A549 treated with AZD2906 at 1 μM for 4 hours (cell line): ENCODE measurements at places on chromosomes 7 and 10. TPM values are rescaled to one million over a fixed set of nuclear protein-coding genes. Genes with fewer than 3 reads are reported as not detected.

FAM131B gene
- 0.28 to 0.40 TPM (median 0.37 TPM) in 5 replicates for total RNA-seq

CPA4 gene
- 2.9 to 5.1 TPM (median 3.6 TPM) in 5 replicates for total RNA-seq

SP4 gene
- total RNA-seq, result 0.83 to 1.6 TPM (median 1.3 TPM) in 5 replicates

XRCC2 gene
- total RNA-seq, result 3.3 to 4.8 TPM (median 4.2 TPM) in 5 replicates

GJD4 gene
- total RNA-seq, result not detected in 5 replicates

ZNF800 gene
- 8.4 to 13.3 TPM (median 9.9 TPM) in 5 replicates for total RNA-seq

KCP gene
- total RNA-seq, result 0.11 to 0.21 TPM (median 0.20 TPM) in 5 replicates

CCDC172 gene
- not detected in 5 replicates for total RNA-seq

CD36 gene
- 0.07 to 0.20 TPM (median 0.09 TPM) in 4 of 5 replicates, not detected in the other for total RNA-seq

SYT15 gene
- total RNA-seq, result 1.9 to 3.0 TPM (median 2.1 TPM) in 5 replicates

HTRA1 gene
- total RNA-seq, result 47.9 to 56.4 TPM (median 48.7 TPM) in 5 replicates

BNIP3 gene
- total RNA-seq, result 38.9 to 44.5 TPM (median 43.4 TPM) in 5 replicates

GLI3 gene
- 0.08 to 0.30 TPM (median 0.23 TPM) in 5 replicates for total RNA-seq

MICALL2 gene
- total RNA-seq, result 10.8 to 23.7 TPM (median 21.8 TPM) in 5 replicates

CPEB3 gene
- 0.30 to 0.46 TPM (median 0.42 TPM) in 5 replicates for total RNA-seq

JAZF1 gene
- 4.2 to 7.3 TPM (median 5.7 TPM) in 5 replicates for total RNA-seq

DLG5 gene
- 34.7 to 40.7 TPM (median 38.6 TPM) in 5 replicates for total RNA-seq

HYAL4 gene
- 0.05 TPM in 1 of 5 replicates, not detected in the others for total RNA-seq

WASHC2C gene
- total RNA-seq, result 16.4 to 22.2 TPM (median 18.6 TPM) in 5 replicates

CALML5 gene
- not detected in 5 replicates for total RNA-seq

NAPEPLD gene
- total RNA-seq, result 3.0 to 4.0 TPM (median 3.3 TPM) in 5 replicates

FAM25C gene
- 1.0 to 3.0 TPM in 2 of 5 replicates, not detected in the others for total RNA-seq

PIK3CG gene
- not detected in 5 replicates for total RNA-seq

NFE2L3 gene
- 7.5 to 9.1 TPM (median 7.7 TPM) in 5 replicates for total RNA-seq

ITPRIP gene
- total RNA-seq, result 54.5 to 64.8 TPM (median 61.4 TPM) in 5 replicates

WEE2 gene
- not detected in 5 replicates for total RNA-seq

FFAR4 gene
- total RNA-seq, result 0.04 to 0.14 TPM (median 0.09 TPM) in 5 replicates

CPN1 gene
- 0.22 to 0.37 TPM (median 0.34 TPM) in 5 replicates for total RNA-seq

PRF1 gene
- 0.03 TPM in 1 of 5 replicates, not detected in the others for total RNA-seq

ERV3-1 gene
- 2.6 to 5.4 TPM (median 4.4 TPM) in 5 replicates for total RNA-seq

GPR85 gene
- not detected in 5 replicates for total RNA-seq

PCGF5 gene
- total RNA-seq, result 44.1 to 47.7 TPM (median 45.4 TPM) in 5 replicates

CACNB2 gene
- 0.06 TPM in 1 of 5 replicates, not detected in the others for total RNA-seq

ABCF2 gene
- 59.8 to 64.2 TPM (median 62.4 TPM) in 5 replicates for total RNA-seq

LHFPL3 gene
- total RNA-seq, result not detected in 5 replicates

SEMA3D gene
- total RNA-seq, result 0.05 to 0.07 TPM (median 0.05 TPM) in 4 of 5 replicates, not detected in the other

UPK3B gene
- total RNA-seq, result 11.5 to 19.9 TPM (median 17.5 TPM) in 5 replicates

SPDYE8 gene
- not detected in 5 replicates for total RNA-seq

KCNIP2 gene
- 0.35 to 0.60 TPM (median 0.47 TPM) in 5 replicates for total RNA-seq

FBXL13 gene
- total RNA-seq, result 0.18 to 0.53 TPM (median 0.40 TPM) in 5 replicates

TRIP6 gene
- total RNA-seq, result 42.1 to 58.3 TPM (median 52.4 TPM) in 5 replicates

IDI2 gene
- 0.05 to 0.10 TPM (median 0.09 TPM) in 3 of 5 replicates, not detected in the others for total RNA-seq

FRMPD2 gene
- 0.06 to 0.11 TPM (median 0.08 TPM) in 3 of 5 replicates, not detected in the others for total RNA-seq

RPEL1 gene
- total RNA-seq, result 0.07 TPM in 2 of 5 replicates, not detected in the others

CAV1 gene
- 550 to 708 TPM (median 658 TPM) in 5 replicates for total RNA-seq

GPNMB gene
- total RNA-seq, result 2.2 to 3.5 TPM (median 3.1 TPM) in 5 replicates

ALKBH4 gene
- 9.9 to 12.6 TPM (median 11.6 TPM) in 5 replicates for total RNA-seq

ZNF488 gene
- total RNA-seq, result 11.1 to 13.4 TPM (median 12.6 TPM) in 5 replicates

ITPRID1 gene
- not detected in 5 replicates for total RNA-seq

LRMDA gene
- total RNA-seq, result 3.8 to 4.7 TPM (median 4.1 TPM) in 5 replicates

STARD3NL gene
- 50.0 to 64.3 TPM (median 52.8 TPM) in 5 replicates for total RNA-seq

ANK3 gene
- 0.51 to 1.2 TPM (median 0.95 TPM) in 5 replicates for total RNA-seq

OR2A7 gene
- not detected in 5 replicates for total RNA-seq

TUBAL3 gene
- total RNA-seq, result 0.23 to 0.31 TPM (median 0.31 TPM) in 5 replicates

INMT gene
- total RNA-seq, result 0.03 TPM in 1 of 5 replicates, not detected in the others

SH2B2 gene
- 1.5 to 3.7 TPM (median 3.2 TPM) in 5 replicates for total RNA-seq

CLDN3 gene
- total RNA-seq, result 1.4 to 4.4 TPM (median 3.6 TPM) in 5 replicates
